ENCODE measurements at places on chromosomes 7 and 10.

- DNase-seq: no peak
Observed at GRCh38 chr7:112271162-112271561, 64.7 kb downstream of the ZNF277 start.

DNA sequence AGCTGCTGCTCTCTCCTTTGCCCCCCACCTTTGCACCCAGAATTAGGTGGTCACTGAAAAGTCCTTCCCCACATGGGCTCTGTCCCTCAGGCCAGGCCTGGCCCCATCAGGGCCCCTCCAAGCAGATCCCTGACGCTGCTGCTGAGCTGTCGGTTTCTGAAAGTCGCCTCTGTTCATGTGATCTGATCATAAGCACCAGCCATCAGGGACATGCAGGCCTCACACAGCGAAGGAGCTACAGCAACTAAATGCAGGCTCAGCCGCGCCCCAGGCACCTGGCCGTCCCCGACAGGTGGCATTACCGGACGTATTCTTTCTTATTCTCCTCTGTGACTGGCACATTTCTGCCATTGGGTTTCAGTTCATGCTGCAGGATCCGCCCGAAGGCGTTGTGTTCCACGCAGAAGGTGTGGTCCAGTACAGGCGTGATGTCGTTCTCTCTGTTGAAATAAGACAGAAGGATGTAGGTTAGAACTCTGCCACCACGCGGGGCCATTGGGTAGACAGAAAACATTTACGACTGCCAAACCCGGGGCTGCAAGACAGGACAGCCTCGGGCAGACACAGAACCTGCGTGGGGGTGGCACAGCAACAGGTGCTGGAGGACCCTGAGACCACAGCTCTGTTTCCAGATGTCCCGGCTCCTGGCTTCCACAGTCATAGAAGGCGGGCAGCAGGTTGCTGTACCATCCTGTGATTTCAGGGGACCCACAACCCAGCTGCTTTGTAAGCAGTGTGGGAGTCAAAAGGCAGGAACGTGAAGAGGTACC, 105.6 kb downstream of the SMURF1 start:
- no peak for DNase-seq

DNA sequence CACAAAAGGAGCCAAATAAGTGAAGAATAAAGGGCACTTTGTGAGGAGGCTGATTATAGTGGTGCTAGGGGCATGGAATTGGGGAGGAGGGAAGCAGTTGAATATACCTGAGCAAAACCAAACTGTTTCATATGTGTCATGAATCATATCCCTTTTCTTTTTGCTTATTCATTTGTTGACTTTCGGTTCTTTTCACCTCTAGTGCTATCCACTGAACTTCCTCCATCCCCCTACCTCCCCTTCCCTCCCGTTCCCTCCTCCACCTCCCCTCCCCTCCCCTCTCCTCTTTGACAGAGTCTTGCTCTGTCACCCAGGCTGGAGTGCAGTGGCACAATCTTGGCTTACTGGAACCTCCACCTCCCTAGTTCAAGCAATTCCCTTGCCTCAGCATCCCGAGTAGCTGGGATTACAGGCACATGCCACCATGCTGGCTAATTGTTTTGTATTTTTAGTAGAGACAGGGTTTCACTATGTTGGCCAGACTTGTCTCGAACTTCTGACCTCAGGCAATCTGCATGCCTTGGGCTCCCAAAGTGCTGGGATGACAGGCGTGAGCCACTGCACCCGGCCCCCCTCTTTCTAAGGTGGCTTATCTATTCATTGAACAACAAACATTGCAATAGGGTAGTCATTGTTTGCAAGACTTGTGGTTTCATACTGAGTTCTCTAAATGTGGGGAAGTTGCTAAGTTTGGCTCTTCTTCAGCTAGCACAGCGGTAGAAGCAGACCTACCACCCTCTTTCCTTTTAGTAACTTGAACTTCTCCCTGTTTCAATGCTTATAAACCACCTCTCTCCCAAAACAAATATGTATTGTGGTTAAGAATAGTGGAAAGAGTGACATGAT, 150.4 kb upstream of the PRPS1L1 start:
- no peak for DNase-seq

- no peak for DNase-seq
Observed at GRCh38 chr10:112763916-112764520, 186.0 kb upstream of the TCF7L2 start.
